CD8-positive, alpha-beta memory T cell (primary cell): ENCODE measurements at places on chromosomes 2 and 18. TPM values are rescaled to one million over a fixed set of nuclear protein-coding genes. Genes with fewer than 3 reads are reported as not detected.
A peak's percentile ranks its signal among the peaks of the same experiment; 100 is the strongest.

GRCh38 chr2:239864247-239865058 is 160.7 kb downstream of the NDUFA10 start:
- DNase-seq = no peak

The CREG2 gene
- total RNA-seq = not detected

- DNase-seq = no peak
Measured at GRCh38 chr2:62099523-62100175, 96.3 kb upstream of the B3GNT2 start.

The CD8B2 gene
- 3.6 TPM for total RNA-seq

- DNase-seq = no peak
Measured at GRCh38 chr2:69278366-69278765, 108.7 kb downstream of the GFPT1 start.

DNA sequence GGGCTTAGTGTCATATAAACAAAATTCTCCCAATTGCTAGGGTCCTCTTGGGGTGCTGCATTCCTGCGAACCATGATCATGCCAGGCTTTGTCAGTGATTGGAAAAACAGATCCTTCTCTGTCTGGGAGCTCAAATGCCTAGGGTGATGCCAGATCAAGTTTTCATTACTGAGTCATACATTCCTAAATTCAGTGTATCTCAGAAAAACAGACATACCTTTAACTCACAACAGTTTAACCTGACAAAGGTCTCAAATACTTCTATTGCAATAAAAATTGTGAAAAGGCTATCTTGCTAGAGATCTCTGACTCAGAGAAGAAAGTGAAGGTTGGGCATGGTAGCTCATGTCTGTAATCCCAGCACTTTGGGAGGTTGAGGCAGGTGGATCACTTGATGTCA is 86.9 kb downstream of the SH3YL1 start:
- no peak for DNase-seq

DNA sequence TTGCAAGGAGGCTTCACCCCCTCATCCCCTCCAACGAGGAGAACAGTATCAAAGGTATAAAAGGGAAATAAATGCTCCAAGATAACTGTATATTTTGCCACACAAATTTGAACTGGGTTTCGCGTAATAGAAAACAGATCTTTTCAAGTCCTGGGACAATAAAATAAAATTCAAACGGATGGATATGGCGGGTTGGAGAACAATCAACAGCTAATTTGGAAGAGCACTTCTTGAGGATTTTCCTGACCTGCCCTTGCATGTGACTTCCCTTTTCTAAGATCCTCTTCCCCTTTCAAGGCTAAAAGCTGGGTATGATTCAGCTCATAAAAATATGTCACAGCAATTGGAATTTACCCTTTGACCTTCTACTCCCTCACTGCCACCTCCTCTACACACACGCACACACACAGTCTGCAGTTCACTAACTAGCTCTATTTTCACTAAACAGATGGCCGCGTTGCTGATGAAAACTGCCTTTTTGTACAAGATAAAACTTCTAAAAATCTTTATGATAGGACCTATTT is 386.9 kb downstream of the FIGN start:
- DNase-seq = no peak

DNA sequence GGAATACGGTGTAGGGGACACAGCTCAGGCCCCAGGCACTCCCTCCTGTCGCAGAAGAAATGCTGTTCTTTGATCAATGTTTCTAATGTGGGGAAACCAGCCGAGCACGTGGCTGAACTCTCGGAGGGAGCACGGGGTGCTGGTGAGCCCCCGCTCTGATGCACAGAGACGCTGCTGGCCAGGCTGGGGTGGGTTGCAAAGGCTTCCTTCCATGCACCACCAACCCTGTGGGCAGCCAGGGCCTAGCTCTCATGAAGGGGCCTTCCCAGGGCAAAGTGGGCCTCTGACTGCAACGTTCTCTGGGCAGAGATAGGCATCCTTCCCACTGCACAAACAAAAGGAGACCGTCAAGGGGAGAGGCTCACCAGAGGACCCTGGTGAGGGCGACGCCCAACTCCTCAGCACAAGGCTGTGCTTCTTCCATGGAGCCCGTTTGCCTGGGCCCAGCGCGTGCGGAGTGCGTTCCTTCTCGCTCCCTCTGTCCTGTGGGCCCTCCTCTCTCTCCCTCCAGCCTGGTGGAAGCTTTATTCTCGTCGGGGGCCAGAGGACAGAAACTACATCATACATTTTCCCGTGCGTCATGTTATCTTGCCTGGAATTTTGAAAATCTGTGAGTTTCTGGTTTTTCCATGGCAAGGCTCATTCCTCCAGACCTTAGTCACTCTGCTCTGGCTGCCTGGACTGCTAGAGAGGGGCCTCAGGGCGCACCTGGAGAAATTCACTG is 61.1 kb upstream of the SP3 start:
- no peak for DNase-seq

The CD207 gene
- not detected for total RNA-seq

The GPR55 gene
- 11.1 TPM for total RNA-seq

GRCh38 chr2:29253-29652 is 17.1 kb downstream of the FAM110C start:
- no peak for DNase-seq

DNA sequence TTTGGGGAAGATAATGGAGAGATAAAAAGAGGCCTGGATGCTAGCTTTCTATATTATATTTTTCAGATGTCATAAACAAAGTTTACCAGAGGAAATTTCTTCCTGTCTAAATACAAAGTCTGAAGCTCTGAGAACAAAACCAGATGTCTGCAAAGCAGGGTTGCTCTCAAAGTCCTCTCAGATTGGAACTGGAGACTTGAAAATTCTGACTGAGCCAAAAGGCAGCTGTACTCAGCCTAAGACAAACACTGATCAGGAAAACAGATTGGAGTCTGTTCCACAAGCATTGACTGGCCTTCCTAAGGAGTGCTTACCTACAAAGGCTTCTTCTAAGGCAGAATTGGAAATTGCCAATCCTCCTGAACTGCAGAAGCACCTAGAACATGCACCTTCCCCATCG is 25.1 kb downstream of the KDM3A start:
- DNase-seq = no peak

GRCh38 chr2:74373221-74373676 is 6.9 kb downstream of the DCTN1 start:
- no peak for DNase-seq

DNA sequence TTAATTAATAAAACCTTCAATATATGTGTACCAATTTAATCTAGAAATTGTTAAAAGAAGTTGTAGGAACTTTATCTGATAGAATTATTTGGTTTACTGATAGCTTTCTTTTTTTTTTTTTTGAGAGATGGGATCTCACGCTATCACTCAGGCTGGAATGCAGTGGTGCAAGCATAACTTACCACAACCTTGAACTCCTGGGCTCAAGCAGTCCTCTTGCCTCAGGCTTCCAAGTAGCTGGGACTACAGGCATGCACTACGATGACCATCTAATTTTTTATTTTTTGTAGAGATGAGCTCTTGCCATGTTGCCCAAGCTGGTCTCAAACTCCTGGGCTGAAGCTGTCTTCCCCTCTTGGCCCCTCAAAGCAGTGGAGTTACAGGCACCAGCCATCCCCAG is 66.8 kb downstream of the CCDC138 start:
- no peak for DNase-seq

DNA sequence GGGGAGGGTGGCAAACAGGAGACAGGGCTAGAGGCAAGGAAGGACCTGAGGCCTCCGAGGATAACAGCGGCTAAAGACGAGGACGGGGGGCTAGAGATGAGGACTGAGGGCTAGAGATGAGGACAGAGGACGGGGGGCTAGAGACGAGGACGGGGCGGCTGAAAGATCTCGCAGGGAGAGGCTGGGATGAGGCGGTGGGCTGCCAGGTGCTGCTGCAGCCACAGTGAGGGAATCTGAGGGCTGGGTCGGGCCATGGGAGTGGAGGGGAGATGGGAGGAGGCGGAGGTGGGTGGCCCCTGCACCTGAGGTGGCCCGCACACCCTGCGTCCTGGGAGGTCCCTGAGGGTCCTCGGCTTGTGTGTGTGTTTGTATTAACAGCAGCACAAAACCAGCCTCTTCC is 350.2 kb upstream of the SALL3 start:
- DNase-seq = no peak

The SGO2 gene
- 19.9 TPM for total RNA-seq

DNA sequence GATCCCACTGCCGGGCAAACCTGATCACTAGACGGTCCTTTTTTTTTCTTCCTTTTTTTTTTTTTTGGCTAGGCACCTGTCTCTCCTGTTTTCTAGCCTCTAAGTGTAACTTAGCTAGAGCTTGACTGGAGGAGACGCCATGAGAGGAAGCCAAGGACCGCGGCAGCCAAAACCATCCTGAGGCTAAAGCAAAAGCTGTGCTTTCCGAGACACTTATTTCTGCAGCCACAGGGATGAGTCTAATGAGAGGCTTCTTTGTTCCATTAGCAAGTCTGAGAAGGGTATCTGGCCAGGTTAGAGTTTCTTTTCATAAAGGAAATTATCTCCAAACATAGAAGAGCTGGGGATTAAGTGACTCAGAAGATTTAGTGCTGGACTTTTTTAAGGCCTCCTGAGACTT is 7.3 kb upstream of the CXCR4 start:
- DNase-seq = no peak

- DNase-seq = peak; percentile 42
Measured at GRCh38 chr2:33272001-33272400, 204.4 kb upstream of the RASGRP3 start.

The SFT2D3 gene
- 5.5 TPM for total RNA-seq

The RAB12 gene
- 15.0 TPM for total RNA-seq

DNA sequence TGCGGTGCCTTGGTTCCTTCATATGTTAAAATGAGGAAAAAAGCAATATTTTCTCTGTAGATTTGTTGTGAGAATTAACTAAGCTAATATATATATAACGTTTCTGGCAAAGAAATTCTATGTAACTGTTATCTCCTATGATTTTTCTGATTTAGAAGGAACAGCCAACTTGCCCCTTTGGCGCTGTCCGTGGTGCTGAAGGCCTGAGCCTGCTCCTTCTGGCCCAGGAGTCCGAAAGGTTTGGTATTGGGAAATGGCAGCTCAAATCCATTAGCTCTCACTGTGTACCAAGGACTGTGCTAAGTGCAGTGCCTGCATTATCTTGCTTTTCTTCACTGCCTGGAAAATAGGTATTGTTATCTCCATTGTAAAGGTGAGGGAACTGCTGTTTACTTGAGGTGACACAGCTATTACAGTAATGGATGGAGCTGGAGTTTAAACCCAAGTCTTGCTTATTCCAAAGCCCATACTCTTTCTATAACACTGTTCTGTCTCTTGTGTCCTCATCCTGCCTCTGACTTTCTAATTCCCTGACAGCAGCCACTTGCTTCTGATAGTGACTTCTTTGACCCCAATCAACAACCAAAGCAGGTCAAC is 52.2 kb downstream of the C1QL2 start:
- DNase-seq = no peak

GRCh38 chr2:168691221-168691620 is 111.2 kb upstream of the NOSTRIN start:
- DNase-seq = no peak

DNA sequence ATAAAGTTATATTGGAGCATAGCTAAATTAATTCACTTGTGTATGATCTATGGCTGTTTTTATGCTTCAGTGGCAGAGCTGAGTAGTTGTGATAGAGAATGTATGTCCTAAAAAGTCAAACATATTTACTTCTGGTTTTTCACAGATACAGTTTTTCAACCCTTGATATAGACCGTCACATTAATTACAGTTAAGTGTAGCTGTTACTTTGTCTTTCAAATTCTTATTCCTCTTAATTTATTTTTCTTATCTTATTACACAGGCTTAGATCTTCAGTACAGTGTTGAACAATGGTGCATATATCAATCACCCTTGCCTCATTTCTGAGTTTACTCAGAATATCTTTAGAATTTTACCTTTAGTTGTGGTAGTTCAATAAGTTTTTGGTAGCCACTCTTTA is 12.2 kb upstream of the CYRIA start:
- no peak for DNase-seq

DNA sequence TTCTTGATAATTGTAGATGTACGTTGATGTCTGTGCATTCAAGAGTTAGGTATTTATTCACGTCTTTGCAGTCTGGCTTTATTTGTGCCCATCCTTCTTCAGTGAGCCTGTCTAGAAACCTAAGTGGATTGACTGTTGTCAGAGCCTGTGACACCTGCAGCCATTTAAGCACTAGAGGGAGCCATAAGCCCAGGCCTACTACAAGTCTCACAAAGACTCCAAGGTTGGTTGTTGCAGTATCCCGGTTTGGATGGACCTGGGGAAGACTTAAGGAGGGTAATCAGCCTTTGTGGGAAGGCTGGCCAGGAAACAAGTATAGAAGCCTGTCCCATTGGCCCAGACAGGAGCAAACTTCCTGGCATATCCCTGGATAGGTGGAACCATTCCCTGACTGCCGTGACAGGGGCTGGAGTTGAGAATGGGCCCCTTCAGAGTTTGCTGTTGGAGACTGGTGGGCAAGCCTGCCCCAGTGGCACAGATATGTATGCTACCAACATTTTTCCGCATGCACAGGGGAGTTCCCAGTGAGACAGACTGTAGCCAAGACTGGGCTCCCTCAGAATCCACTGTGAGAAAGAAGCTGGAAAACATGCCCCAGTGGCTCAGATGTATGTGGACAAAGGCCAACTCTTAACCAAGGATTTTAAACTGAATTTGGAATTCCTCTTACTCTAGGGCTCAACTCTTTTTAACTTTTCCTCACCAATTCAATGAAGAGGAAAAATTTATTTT is 9.3 kb upstream of the LRRC30 start:
- DNase-seq = no peak

GRCh38 chr2:213188533-213188867 is 37.1 kb upstream of the IKZF2 start:
- no peak for DNase-seq

DNA sequence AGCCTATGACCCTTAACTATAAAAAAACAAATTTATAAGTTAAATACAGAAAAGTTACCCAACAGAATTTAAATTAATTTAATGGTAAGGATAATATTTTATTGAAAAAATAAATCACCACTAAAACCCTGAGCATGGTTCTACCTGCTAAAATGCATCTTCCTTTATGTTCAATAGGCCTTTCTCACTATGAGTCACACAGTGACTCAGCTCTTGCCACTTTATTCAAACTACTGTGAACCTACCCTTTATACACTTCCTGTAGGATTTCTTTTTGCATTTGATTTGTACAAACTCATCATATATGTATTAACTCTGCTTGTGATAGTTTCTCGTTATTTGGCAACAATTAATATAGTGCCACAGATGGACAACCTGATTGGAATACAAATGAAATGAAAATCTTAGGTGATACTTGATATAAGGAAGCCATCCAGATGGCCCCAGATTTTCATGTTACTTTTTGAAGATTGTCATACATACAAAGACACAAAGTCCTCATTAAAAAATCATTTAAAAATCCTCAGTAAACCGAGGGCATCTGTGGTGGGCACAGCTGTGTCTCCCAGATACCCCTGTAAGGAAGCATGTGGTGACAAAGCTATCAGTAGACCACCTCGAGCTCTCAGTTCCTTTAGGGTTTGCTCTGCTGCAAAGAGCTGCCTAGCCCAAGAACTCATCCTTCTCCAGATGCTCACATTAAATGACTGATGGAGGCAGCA is 55.2 kb upstream of the COBLL1 start:
- no peak for DNase-seq

The CHRNA1 gene
- total RNA-seq = not detected

The CDCA7 gene
- 23.5 TPM for total RNA-seq
